A549 treated with DMSO at 1 μM for 4 hours (cell line): ENCODE measurements at places on chromosomes 1 and 21. TPM values are rescaled to one million over a fixed set of nuclear protein-coding genes. Genes with fewer than 3 reads are reported as not detected.

Gene ANKRD65
- 0.07 to 0.09 TPM in 2 of 5 replicates, not detected in the others for total RNA-seq

Gene CNR2
- total RNA-seq = not detected in 5 replicates

Gene NEK2
- total RNA-seq = 40.4 to 53.0 TPM (median 49.2 TPM) in 5 replicates

Gene RSPO1
- total RNA-seq = 0.08 to 0.21 TPM (median 0.09 TPM) in 5 replicates

Gene PADI2
- 0.95 to 1.5 TPM (median 1.3 TPM) in 5 replicates for total RNA-seq

Gene LHX8
- 1.1 to 1.8 TPM (median 1.3 TPM) in 5 replicates for total RNA-seq

Gene SYT14
- total RNA-seq = 0.05 to 0.11 TPM (median 0.06 TPM) in 5 replicates

Gene PRAMEF8
- total RNA-seq = 0.06 TPM in 1 of 5 replicates, not detected in the others

Gene SLC2A5
- total RNA-seq = 0.07 to 0.21 TPM (median 0.17 TPM) in 5 replicates

Gene KCNK1
- 13.2 to 19.6 TPM (median 18.1 TPM) in 5 replicates for total RNA-seq

Gene KRTAP27-1
- not detected in 5 replicates for total RNA-seq

Gene FCRL4
- not detected in 5 replicates for total RNA-seq

Gene FMO4
- 0.15 to 1.2 TPM (median 0.49 TPM) in 5 replicates for total RNA-seq

Gene B3GALT5
- 0.27 to 0.39 TPM (median 0.34 TPM) in 5 replicates for total RNA-seq

Gene PDPN
- total RNA-seq = not detected in 5 replicates

Gene JAM2
- total RNA-seq = 0.09 TPM in 1 of 5 replicates, not detected in the others

Gene BEST4
- total RNA-seq = 0.15 to 0.66 TPM (median 0.37 TPM) in 5 replicates
